ENCODE measurements at places on chromosomes 1 and 21.

- H3K4me3 ChIP-seq, result no peak overlapping the region
- H3K36me3 ChIP-seq, result no peaks in the 10 kb centered on the region
- H3K4me1 ChIP-seq, result no peaks in the 10 kb centered on the region
- no peaks in the 10 kb centered on the region for H3K27me3 ChIP-seq
Observed at GRCh38 chr1:171172471-171172870, 12.6 kb upstream of the FMO2 start.

DNA sequence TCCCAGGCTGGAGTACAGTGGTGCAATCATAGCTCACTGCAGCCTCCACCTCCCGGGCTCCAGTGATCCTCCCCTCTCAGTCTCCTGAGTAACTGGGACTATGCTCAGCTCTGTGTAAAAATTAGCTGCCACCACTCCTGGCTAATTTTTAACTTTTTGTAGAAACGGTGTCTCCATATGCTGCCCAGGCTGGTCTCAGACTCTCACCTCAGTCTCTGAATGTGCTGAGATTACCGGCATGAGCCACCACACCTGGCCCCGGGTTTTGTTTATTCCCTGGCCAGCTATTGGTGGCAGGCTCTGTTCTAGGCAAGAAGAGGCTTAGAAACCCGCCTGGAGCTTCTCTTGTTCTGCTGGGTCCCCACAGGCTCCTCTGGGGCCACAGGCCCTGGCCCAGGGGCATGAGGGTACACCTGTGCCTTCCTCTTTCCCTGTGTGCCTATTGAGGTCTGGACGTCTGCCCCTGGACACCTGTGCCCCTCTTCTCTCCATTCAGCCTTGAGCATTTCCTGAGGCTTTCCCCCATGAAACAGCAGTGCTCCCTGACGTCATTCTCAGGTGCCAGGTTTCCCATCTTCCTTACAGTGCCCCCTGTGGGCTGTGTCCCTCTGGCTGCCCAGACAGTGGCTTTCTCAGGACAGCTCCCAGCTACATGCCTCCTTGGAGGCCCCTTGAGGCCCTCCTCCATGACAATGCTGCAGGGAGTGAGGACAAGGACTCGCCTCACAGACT lies 57.5 kb downstream of the PCP4 start:
- no peak overlapping the region for H3K27ac ChIP-seq
- no peaks in the 10 kb centered on the region for H3K4me1 ChIP-seq
- no peak for DNase-seq
- no peaks in the 10 kb centered on the region for H3K36me3 ChIP-seq
- no peaks in the 10 kb centered on the region for H3K27me3 ChIP-seq

DNA sequence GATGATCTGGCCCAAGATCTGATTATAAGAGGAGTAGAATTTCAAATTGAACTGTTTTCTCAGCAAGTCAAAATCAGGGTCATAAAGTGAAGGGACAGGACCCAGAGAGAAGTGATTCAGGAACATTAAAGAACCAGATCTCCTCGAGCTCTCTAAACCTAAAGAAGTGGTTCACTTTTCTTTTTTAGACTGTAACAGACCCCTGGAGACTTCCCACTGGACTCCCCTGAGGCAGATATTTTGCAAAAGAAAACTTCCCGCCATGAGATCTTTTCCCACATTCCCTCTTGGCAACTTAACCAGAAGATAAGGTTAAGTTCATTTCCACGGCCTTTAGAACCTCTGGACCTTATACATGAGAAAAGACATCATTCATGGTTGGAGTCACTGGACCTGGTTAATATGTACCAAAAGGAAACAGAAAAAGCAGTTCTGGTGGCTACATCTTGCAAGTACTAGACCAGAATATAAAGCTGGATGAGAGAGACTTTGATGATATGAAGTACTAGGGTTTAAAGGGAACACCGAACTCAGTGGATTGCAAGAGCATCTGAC lies 1061.4 kb downstream of the MRPL39 start:
- no peak overlapping the region for H3K4me3 ChIP-seq
- H3K36me3 ChIP-seq, result no peaks in the 10 kb centered on the region
- H3K27me3 ChIP-seq, result no peaks in the 10 kb centered on the region
- DNase-seq, result no peak
- H3K27ac ChIP-seq, result no peak overlapping the region
- H3K4me1 ChIP-seq, result no peaks in the 10 kb centered on the region

- no peak overlapping the region for H3K27ac ChIP-seq
- no peak overlapping the region for H3K4me3 ChIP-seq
- H3K4me1 ChIP-seq, result no peaks in the 10 kb centered on the region
- no peaks in the 10 kb centered on the region for H3K27me3 ChIP-seq
- H3K36me3 ChIP-seq, result peaks cover 18% of the 10 kb centered on the region
- no peak for DNase-seq
Observed at GRCh38 chr21:42570841-42571387, 57.3 kb downstream of the SLC37A1 start.

GRCh38 chr1:226489718-226490425 lies 58.7 kb upstream of the STUM start:
- H3K4me3 ChIP-seq, result no peak overlapping the region
- no peaks in the 10 kb centered on the region for H3K36me3 ChIP-seq
- no peak overlapping the region for H3K27ac ChIP-seq
- H3K4me1 ChIP-seq, result peaks cover 3% of the 10 kb centered on the region
- no peak for DNase-seq
- H3K27me3 ChIP-seq, result no peaks in the 10 kb centered on the region

GRCh38 chr1:187921426-187921825 lies 1092.7 kb downstream of the PLA2G4A start:
- H3K27ac ChIP-seq, result no peak overlapping the region
- no peak overlapping the region for H3K4me3 ChIP-seq
- DNase-seq, result no peak
- H3K27me3 ChIP-seq, result no peaks in the 10 kb centered on the region
